ENCODE measurements at places on chromosomes 11 and 22. TPM values are rescaled to one million over a fixed set of nuclear protein-coding genes. Genes with fewer than 3 reads are reported as not detected.

DNA sequence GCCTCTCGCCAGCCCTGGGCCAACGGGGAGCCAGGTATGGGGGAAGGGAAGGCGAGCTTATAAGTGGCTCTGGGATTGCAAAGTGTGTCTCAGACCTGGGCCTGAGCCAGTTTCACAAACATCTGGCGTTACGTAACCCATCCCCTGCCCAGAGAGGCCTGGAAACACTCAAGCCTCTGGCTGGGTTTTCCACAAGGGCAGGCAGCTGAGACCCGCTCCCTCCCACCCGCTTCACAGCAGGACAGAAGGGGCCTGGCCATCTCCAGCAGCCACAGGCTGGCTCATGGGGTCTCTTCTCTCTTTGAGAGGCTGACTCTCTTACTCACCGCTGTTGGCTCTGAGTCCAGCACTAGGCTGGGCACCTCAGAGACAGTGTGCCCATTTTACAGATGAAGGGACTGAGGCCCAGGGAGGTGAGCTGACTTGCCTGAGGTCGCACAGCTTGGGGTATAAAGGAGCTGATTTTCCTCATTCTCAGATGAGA is 44.5 kb downstream of the TRIOBP start:
- peak; percentile 86 for DNase-seq
- no peak overlapping the region for H3K4me3 ChIP-seq
- H3K36me3 ChIP-seq = no peaks in the 10 kb centered on the region
- H3K27me3 ChIP-seq = no peaks in the 10 kb centered on the region
- H3K27ac ChIP-seq = peak overlapping the region; percentile 85

DNA sequence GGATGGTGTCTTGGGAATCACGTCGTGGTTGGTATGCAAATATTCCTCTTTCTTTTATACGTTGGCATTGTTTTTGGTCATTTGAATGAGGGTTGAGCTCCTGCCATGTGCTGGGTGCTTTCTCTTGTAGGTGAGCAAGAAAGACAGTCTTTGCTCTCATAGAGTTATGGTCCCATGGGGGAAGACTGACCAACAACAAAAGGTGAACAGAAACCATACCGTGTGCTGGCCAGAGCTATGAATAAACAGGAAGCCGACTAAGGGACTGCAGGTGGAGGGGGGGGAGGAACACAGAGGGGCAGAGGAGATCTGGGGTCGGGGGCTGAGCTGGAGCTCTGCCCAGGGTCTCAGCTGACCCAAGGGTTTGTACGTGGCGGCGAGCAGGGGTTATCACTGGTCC is 245.3 kb downstream of the CTTN start:
- no peak overlapping the region for H3K4me3 ChIP-seq
- no peak for DNase-seq
- no peaks in the 10 kb centered on the region for H3K4me1 ChIP-seq
- H3K36me3 ChIP-seq = no peaks in the 10 kb centered on the region
- H3K27ac ChIP-seq = no peak overlapping the region
- H3K27me3 ChIP-seq = peaks cover 64% of the 10 kb centered on the region

- H3K4me1 ChIP-seq = peaks cover 25% of the 10 kb centered on the region
- H3K27ac ChIP-seq = no peak overlapping the region
- no peak overlapping the region for H3K4me3 ChIP-seq
- no peak for DNase-seq
- no peaks in the 10 kb centered on the region for H3K27me3 ChIP-seq
Observed at GRCh38 chr11:1297576-1298473, 11.6 kb downstream of the TOLLIP start.

DNA sequence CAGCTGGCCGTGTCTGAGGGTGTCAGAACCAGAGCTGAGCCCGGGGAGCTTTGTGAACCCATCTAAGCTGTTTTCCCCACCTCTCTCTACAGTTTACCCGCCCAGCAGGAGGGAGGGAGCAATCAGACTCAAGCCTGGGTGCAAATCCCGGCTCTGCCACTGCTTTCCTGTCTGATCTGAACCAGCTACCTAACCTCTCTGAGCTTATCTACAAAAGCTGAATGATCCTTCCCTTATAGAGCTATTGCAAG is 252 bp downstream of the APOL2 start:
- no peak for DNase-seq
- peak overlapping the region; percentile 90 for H3K27ac ChIP-seq
- H3K27me3 ChIP-seq = no peaks in the 10 kb centered on the region
- H3K4me3 ChIP-seq = peak overlapping the region; percentile 66
- H3K4me1 ChIP-seq = peaks cover 45% of the 10 kb centered on the region

- DNase-seq = no peak
- H3K27ac ChIP-seq = no peak overlapping the region
- H3K4me1 ChIP-seq = peaks cover 30% of the 10 kb centered on the region
- no peak overlapping the region for H3K4me3 ChIP-seq
Observed at GRCh38 chr11:61334434-61335354, 1.7 kb downstream of the TKFC start.

GRCh38 chr11:31001427-31001826 is 368.1 kb downstream of the DCDC1 start:
- H3K4me3 ChIP-seq = no peak overlapping the region
- H3K4me1 ChIP-seq = no peaks in the 10 kb centered on the region
- H3K36me3 ChIP-seq = no peaks in the 10 kb centered on the region
- no peak overlapping the region for H3K27ac ChIP-seq

GRCh38 chr22:44089717-44090570 is 65.8 kb downstream of the PARVB start:
- H3K27me3 ChIP-seq = no peaks in the 10 kb centered on the region
- no peak overlapping the region for H3K27ac ChIP-seq
- no peaks in the 10 kb centered on the region for H3K36me3 ChIP-seq
- DNase-seq = no peak
- no peak overlapping the region for H3K4me3 ChIP-seq
- H3K4me1 ChIP-seq = peaks cover 16% of the 10 kb centered on the region

GRCh38 chr22:30054067-30054763 is 26.0 kb upstream of the HORMAD2 start:
- H3K4me1 ChIP-seq = peaks cover 6% of the 10 kb centered on the region
- no peak overlapping the region for H3K27ac ChIP-seq
- no peaks in the 10 kb centered on the region for H3K27me3 ChIP-seq

GRCh38 chr11:128832121-128832497 is 35.0 kb downstream of the KCNJ1 start:
- H3K36me3 ChIP-seq = no peaks in the 10 kb centered on the region
- DNase-seq = no peak
- H3K27me3 ChIP-seq = no peaks in the 10 kb centered on the region
- H3K27ac ChIP-seq = no peak overlapping the region
- H3K4me3 ChIP-seq = no peak overlapping the region
- H3K4me1 ChIP-seq = peaks cover 7% of the 10 kb centered on the region

DNA sequence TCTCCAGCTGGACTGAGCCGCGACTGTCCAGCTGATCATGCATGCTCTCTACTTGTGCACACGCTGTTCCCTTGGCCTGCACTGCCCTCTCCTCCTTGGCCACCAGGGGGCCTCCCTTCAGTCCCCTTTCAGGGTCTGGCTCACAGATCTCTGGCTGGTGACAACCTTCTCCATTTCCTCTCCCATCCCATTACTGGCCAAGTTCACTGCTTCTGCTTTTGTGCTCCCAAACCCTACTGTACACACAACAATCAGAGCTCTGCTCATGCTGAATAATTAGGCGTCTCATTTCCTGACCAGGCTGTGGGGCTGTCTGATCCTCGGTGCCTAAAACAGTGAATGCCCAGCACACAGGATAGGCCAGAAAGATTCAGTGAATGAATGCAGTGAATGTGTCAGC is 224.0 kb upstream of the NARS2 start:
- no peak overlapping the region for H3K4me3 ChIP-seq
- H3K4me1 ChIP-seq = peaks cover 51% of the 10 kb centered on the region
- no peak overlapping the region for H3K27ac ChIP-seq
- no peaks in the 10 kb centered on the region for H3K27me3 ChIP-seq
- no peaks in the 10 kb centered on the region for H3K36me3 ChIP-seq

- H3K36me3 ChIP-seq = no peaks in the 10 kb centered on the region
- no peak overlapping the region for H3K4me3 ChIP-seq
- H3K27me3 ChIP-seq = no peaks in the 10 kb centered on the region
- no peak for DNase-seq
- no peaks in the 10 kb centered on the region for H3K4me1 ChIP-seq
Observed at GRCh38 chr11:19080579-19080993, 20.1 kb upstream of the MRGPRX2 start.

- H3K36me3 ChIP-seq = no peaks in the 10 kb centered on the region
- no peaks in the 10 kb centered on the region for H3K27me3 ChIP-seq
- H3K27ac ChIP-seq = no peak overlapping the region
Observed at GRCh38 chr11:44509296-44509695, 56.2 kb upstream of the CD82 start.

GRCh38 chr11:125945011-125945796 is 640 bp upstream of the VSIG10L2 start:
- no peaks in the 10 kb centered on the region for H3K36me3 ChIP-seq
- H3K27ac ChIP-seq = no peak overlapping the region
- H3K4me1 ChIP-seq = peaks cover 15% of the 10 kb centered on the region
- no peak overlapping the region for H3K4me3 ChIP-seq
- DNase-seq = no peak
- no peaks in the 10 kb centered on the region for H3K27me3 ChIP-seq

- H3K4me3 ChIP-seq = no peak overlapping the region
- H3K27ac ChIP-seq = peak overlapping the region; percentile 54
- no peaks in the 10 kb centered on the region for H3K27me3 ChIP-seq
- no peaks in the 10 kb centered on the region for H3K36me3 ChIP-seq
Observed at GRCh38 chr22:35592418-35592967, 24.6 kb downstream of the MB start.

- no peaks in the 10 kb centered on the region for H3K4me1 ChIP-seq
- DNase-seq = no peak
- H3K27ac ChIP-seq = no peak overlapping the region
- no peaks in the 10 kb centered on the region for H3K36me3 ChIP-seq
Observed at GRCh38 chr11:36333897-36334296, 37.8 kb downstream of the PRR5L start.

GRCh38 chr22:42560781-42561180 is 7.0 kb downstream of the SERHL2 start:
- H3K4me3 ChIP-seq = no peak overlapping the region
- no peak overlapping the region for H3K27ac ChIP-seq
- DNase-seq = no peak
- H3K27me3 ChIP-seq = no peaks in the 10 kb centered on the region
- H3K36me3 ChIP-seq = no peaks in the 10 kb centered on the region

DNA sequence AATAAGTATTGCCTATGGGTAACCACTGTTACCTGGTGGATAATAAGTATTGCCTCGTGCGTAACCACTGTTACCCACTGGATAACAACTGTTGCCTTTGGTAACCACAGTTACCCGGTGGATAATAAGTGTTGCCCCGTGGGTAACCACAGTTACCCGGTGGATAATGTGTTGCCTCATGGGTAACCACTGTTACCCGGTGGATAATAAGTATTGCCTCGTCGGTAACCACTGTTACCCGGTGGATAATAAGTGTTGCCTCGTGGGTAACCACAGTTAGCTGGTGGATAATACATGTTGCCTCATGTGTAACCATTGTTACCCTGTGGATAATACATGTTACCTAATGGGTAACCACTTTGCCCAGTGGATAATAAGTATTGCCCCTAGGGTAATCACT is 9.8 kb upstream of the NXPE4 start:
- H3K4me1 ChIP-seq = no peaks in the 10 kb centered on the region
- H3K4me3 ChIP-seq = no peak overlapping the region

GRCh38 chr11:103397369-103397768 is 288.1 kb downstream of the DYNC2H1 start:
- no peaks in the 10 kb centered on the region for H3K36me3 ChIP-seq
- H3K4me1 ChIP-seq = no peaks in the 10 kb centered on the region
- no peak for DNase-seq
- H3K27ac ChIP-seq = no peak overlapping the region
- H3K27me3 ChIP-seq = no peaks in the 10 kb centered on the region
- H3K4me3 ChIP-seq = no peak overlapping the region

DNA sequence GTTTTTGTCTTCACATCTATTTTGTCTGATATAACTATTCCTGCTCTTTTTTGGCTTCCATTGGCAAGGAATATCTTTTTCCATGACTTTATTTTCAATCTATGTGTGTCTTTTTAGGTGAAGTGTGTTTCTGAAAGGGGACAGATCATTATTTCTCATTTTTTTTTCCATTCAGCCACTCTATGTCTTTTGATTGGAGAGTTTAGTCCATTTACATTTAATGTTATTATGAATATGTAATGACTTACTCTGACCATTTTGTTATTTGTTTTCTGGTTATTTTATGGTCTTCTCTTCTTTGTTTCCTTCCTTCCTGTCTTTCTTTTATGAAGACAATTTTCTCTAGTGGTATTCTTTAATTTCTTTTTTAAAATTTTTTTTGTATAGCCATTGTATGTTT is 178.6 kb upstream of the CNTN5 start:
- no peaks in the 10 kb centered on the region for H3K4me1 ChIP-seq
- no peaks in the 10 kb centered on the region for H3K36me3 ChIP-seq
- H3K27me3 ChIP-seq = no peaks in the 10 kb centered on the region
- DNase-seq = no peak
- no peak overlapping the region for H3K27ac ChIP-seq
- H3K4me3 ChIP-seq = no peak overlapping the region

GRCh38 chr22:33873186-33873585 is 47.1 kb downstream of the LARGE1 start:
- H3K36me3 ChIP-seq = no peaks in the 10 kb centered on the region
- peaks cover 61% of the 10 kb centered on the region for H3K4me1 ChIP-seq
- H3K27ac ChIP-seq = no peak overlapping the region
- DNase-seq = peak; percentile 48
- no peaks in the 10 kb centered on the region for H3K27me3 ChIP-seq

The PPFIA1 gene
- total RNA-seq = 42.4 TPM

The RASD2 gene
- 9.9 TPM for total RNA-seq

The SCGB2A2 gene
- not detected for total RNA-seq

The SERPIND1 gene
- total RNA-seq = not detected

The CCDC15 gene
- total RNA-seq = 0.16 TPM

The OR2AG1 gene
- total RNA-seq = not detected

The TSPAN18 gene
- 121 TPM for total RNA-seq

The SLC22A8 gene
- not detected for total RNA-seq

The HTR3B gene
- total RNA-seq = not detected

The BCR gene
- total RNA-seq = 27.0 TPM

The PAAF1 gene
- 10.1 TPM for total RNA-seq

The LRRN4CL gene
- 2.0 TPM for total RNA-seq

The LSP1 gene
- 21.5 TPM for total RNA-seq

The POTEH gene
- not detected for total RNA-seq

The CDKN1C gene
- total RNA-seq = 16.9 TPM

The OR52B6 gene
- total RNA-seq = not detected

All from heart right ventricle (tissue), 16 donors.